ENCODE measurements at places on chromosomes 4 and X.

DNA sequence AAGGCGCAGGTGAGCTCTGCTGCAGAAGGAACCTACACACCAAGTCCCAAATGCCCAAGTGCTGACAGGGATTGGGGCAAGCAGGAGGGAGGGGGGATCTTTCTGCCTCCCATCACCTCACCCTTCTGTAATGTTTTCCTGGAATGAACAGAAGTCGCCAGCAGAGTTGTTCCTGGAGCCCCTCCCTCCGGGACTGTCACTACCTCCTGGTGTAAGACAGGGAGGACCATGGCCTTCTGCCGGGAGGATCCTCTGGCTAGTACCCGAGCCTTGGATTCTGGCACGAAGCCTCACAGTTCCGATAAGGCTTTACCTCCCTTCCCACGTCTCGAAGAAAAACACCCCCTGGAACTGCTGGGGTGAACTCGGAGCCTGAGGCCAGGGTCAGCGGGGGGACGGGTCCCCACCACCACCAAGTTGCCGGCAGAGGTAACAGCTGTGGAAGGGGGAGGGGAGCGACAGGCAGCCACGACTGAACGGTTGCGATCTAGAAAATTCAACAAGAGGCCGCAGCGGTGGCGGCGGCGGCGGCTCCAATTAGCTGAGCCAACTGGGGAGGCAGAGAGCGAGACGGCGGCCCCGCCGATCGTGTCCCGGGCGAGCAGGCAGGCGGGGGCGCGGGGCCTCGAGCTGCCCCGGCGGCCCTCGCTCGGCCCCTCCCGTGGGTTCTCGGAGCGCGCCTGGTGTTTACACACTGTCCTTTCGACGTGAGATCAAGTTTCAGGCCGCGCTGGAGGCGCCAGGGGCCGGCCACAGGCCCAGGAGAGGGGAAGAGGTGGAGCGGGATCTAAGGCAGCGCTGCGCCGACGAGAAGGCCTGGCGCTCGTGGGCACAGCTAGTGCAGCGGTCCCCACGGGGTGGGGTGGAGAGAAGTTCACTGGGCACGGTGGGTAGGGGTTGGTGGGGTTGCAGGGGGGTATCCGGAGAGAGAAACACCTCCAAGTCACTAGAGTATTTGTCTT, 53.7 kb upstream of the BCOR start:
- DNase-seq = no peak

- no peak for DNase-seq
These were observed 522.9 kb upstream of the SLIT2 start for GRCh38 chr4:19728773-19729172.

GRCh38 chrX:39808471-39808917, 289.3 kb downstream of the BCOR start:
- DNase-seq = no peak

- DNase-seq = peak; percentile 46
These were observed 69.2 kb upstream of the PNPLA4 start for GRCh38 chrX:7996414-7996813.

GRCh38 chr4:38322714-38323113, 341.3 kb upstream of the KLF3 start:
- DNase-seq = no peak

GRCh38 chrX:117835034-117835433, 281.6 kb downstream of the KLHL13 start:
- no peak for DNase-seq

All from NAMALWA (cell line).